Neural progenitor cell (in vitro differentiated cells): ENCODE measurements at places on chromosomes 11 and 22.

DNA sequence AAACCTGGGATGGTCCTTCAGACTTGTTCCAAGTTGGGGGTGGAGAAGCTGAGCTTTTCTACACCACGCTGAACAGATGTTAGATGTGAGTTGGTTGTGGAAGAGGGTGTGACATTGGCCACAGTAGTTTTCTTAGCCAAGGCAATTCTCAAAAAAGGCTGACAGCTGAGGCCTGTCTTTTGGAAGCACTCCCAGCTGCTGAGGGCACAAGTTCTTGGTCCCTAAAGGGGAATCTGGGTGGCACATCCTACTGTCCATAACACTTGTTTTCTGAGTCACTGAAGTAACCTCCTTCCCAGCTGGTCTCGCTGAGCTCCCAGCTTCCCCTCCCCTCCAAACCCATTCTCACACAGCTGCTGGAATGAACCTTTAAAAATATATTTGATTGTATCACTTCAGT, 375.7 kb upstream of the KIRREL3 start:
- DNase-seq, result no peak

DNA sequence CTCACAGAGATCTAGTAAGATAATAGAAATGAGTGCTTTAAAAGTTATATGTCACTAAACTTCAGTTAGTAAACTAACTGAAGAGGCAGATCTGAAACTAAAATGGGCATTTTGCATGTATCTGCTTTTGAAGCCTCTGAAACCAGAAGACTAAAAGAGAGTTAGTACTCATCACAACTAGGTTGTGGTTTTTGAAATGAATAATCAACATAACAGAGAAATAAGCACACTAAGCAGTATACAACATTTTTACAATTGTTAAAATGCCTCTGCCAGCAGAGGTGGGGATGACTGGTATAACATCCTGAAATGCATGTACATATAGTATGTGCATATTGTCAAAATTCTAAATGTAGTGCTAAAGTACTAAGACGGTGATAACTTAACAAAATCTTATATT, 564.5 kb downstream of the DLG2 start:
- no peak for DNase-seq

DNA sequence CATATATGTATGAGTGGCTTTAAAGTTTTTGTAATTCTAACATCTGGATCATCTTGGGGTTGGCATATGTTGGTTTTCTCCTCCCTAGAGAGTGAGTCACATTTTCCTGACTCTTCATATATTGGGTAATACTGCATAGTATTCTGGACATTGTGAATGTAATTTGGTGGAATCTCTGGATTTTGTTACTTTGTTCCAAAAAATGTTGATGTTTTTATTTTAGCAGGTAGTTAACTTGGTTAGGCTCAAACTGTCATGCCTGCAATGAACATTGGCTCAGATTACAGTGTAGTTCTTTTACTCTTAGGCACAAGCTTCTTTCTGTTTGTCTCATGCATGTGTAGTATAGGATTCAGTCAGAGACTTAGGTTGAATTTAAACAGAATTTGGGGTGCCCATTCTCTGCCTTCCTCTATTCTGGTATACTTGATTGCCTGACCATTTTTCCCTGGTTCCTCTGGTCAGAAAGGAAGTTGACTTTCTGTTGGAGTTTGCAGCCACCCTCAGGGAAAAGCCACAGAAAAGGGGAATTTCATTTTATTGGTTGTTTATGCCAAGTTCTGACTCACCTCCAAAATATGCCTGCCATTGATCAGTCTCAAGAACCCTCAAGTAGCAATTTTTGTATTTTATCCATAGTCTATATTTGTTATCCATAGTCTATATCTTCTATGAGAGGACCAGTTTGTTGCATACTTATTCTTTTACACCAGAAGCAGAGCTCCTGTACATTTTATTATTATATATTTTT, 151.7 kb downstream of the UVRAG start:
- no peak for DNase-seq

DNA sequence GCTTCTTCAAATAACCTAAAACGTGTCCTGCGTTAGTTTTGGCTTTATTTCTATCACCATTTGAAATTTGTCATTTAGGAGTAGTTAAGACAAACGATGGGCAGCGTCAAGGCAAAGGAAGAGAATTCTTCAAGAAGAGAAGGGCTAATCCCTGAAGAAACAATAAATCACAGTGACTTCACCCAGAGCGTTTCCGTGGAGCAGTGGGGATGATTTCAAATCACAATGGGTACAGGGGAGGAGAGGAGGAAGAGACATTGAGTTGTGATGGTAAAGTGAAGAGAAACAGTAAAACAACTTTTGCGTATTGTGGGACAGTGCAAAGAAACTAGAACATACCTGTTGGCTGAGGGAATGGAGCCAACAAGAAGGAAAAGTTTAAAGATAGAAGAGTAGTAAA, 9.7 kb downstream of the PDGFD start:
- DNase-seq, result peak; percentile 28

DNA sequence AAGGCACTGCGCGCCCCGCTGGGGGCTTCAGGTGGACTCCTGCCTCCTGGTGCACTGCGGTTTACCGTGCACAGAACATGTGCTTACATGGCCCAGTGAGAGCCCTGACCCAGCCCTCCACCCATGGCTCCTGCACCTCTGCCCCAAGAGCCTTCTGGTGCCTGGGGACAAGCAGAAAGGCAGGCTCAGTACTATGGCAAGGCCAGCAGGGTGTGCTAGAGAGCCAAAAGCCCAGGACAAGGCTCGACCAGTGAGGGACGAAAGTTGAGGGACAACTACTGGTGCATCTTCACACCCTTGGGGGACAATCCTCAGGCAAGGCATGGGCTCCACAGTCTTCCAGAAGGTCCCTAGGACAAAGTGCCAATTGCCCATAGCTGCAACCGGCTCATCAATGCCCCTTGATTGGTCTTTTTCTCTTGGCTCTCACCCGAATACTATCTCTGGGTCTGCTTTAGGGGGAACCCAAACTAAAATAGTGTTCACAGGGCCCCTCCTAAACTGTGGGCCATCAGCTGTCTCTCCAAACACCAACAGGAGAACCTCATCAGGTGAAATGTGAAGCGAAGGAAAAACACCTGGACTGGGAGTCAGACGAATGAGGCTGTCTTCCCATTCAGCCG, 13.5 kb downstream of the PGA5 start:
- peak; percentile 72 for DNase-seq

DNA sequence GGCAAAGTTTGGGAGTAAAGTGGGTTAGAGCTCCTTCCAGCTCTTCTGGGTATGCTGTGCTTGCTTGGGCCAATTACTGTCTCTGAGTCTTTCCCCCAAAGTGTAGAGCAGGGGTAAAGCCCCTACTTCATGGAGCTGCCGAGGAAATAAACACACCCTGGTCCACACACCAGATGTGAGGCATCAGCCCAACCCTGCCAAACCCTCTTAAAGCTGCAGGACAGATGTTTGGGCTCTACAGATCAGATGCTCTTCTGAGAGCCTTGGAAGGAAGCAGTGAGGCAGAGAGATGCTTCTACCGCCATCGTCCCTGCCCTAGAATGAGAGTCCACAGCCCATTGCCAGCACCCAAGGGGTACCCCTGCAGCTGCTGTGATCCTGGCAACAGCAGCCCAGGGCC, 64.7 kb downstream of the ELFN2 start:
- DNase-seq, result no peak

DNA sequence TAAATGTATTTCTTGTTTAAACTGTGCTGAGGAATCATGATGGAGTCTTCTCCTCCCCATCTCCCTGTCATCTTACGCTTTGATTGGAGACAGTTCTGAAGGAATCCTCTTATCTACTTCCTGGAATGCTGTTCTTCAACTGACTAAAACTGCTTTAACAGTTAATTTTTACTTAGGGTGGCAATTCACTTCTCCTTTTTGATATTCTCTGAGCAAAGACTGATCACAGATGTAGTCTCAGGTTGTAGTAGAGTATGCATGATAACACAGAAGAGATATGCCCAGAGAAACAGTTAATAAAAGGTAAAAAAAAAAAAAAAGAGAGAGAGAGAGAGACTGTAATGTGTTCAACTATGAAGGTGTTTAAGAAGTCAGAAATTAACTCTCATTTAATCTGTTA, 1.4 kb upstream of the CASP5 start:
- no peak for DNase-seq

DNA sequence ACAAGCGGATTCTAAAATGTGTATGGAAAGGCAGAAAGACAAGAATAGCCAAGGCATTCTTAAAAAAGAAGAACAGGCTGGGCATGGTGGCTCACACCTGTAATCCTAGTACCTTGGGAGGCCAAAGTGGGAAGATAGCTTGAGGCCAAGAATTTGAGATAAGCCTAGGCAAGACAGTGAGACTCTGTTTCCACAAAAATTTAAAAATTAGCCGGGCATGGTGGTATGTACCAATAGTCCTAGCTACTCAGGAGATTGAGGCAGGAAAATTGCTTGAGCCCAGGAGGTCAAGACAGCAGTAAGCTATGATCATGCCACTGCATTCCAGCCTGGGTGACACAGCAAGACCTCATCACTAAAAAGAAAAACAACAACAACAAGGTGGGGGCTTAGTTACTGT, 46.0 kb upstream of the PPP2R1B start:
- DNase-seq, result no peak

DNA sequence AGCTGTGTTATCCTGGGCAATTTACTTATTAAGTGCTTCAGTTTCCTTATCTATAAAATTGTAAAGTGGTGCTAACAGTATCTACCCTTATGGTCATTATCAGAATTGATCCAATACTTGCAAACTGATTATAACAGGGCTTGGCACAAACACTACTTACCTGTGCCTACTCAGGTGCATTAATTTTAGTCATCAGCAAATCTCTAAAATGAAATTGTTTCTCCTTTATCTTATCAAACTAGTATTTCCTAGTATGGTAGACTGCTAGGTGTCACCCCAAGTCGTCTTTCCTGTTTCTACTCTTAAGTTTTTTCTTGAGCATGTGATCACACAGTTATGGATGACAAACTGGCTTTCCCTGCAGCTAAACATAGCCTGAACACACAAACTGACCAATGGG, 4.3 kb upstream of the SLC25A17 start:
- no peak for DNase-seq

- DNase-seq, result no peak
These were observed 20.0 kb downstream of the DAGLA start for GRCh38 chr11:61700212-61700611.

- no peak for DNase-seq
These were observed 4.1 kb downstream of the RIC3 start for GRCh38 chr11:8164746-8165145.

GRCh38 chr11:43021466-43021865, 290.3 kb upstream of the API5 start:
- DNase-seq, result peak; percentile 51

DNA sequence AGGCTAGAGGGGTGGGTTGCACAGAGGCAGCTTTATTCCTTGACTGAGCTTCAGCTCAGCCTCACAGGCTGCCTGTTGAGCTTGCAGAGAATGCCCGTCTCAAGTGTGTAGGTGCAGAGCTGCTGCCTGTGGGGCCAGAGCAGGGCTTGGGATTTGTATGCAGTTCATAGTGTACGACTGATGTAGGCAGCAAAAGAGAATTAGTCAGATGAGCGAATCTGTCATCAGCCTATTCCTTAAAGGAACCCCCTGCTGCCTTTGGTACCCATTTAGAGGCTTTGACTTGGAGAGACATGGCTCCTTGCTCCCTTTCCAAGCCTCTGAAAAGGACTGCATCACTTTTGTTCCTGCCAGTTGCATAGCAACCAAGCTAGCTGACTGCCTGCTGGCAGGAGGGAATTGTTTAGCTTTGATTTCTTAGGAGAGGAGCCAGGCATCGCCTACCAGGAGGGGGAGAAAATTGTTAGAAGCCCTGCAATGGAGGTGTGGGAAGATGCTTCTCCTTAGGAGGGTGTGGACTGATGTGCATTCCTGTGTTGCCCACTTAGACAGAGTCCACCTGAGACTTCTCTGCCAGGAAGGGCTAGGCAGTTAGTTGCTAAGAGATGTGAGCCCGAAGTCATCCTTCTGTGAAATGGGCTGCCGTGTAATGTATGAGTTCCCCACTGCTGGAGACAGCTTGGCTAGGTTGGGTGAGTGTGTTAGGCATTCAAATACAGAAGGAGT, 10.9 kb downstream of the ACO2 start:
- DNase-seq, result peak; percentile 93

- no peak for DNase-seq
These were observed 102.6 kb downstream of the TMPRSS5 start for GRCh38 chr11:113603277-113604059.

DNA sequence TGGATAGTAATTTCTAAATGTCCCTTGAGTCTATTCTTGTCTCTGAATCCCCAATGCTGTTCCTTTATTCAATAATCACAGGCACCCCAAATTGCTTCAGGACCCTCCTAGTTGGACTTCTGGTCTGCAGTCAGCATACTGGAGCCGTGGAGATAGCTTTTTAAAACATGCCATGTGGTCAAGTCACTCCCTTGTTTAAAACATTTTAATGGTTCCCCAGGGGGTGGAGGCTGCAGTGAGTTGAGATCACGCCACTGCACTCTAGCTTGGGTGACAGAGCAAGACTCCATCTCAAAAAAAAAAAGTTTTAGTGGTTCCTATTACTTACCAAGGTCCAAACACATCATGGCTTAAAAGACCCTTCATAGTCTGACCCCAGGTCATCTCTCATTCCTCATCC, 220.3 kb downstream of the ADAMTS15 start:
- no peak for DNase-seq

- no peak for DNase-seq
These were observed 104.7 kb upstream of the CARD18 start for GRCh38 chr11:105244160-105244825.

DNA sequence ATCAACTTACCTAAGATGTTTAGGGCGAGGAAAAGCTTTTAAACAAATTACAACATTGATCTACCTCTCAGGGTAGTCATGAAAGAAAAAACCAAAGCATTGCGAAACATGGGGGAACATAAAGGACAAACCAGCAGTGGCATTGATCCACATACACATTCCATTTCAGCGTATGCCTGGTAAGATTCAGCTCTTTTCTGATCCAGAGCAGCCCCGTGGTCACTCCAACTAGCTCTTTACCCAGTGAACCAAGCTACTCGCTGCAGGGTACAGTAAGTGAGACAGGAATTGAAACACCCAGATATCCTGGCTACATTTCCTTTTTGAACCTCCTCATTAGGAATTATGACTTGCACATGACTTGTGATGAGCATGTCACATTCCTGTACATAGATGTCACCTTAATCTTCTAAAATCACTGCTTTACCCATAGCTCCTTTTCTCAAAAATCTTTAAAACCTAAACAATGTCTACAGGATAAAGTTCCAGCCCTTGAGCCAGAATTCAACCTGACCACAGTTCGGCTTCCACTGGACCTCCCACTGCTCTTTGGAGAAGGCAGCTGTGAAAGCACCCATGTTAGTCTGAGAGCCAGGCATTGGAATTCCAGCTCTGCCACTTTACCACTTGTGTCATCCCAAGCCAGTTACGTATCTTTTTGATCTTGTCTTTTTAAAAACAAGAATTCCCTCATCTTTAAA, 42.9 kb upstream of the AKIP1 start:
- no peak for DNase-seq

DNA sequence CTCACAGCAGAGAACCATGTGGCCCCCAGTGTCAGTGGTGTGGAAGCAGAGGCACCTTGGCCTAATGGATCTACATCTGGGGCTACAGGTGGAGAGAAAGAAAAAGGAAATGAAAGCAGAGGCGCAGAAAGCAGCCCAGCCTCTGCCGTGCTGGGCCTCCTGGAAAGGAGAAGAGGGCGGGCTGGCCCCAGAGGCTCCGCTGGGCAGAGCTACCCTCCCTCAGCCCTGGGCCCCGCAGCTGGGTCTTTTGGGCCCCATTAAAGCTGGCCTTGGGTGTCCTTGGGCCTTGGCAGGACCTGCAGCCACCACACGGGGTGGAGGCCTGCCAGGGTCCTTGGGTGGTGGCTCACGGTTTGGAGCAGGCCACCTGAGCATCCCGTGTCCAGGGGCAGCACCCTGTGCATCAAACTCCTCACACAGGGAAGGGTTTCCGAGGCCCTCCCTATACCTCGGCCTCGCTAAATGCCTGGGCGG, 31.6 kb upstream of the GAL start:
- no peak for DNase-seq
